Osteoblast (primary cell): ENCODE measurements at places on chromosomes 12 and 14. TPM values are rescaled to one million over a fixed set of nuclear protein-coding genes. Genes with fewer than 3 reads are reported as not detected.
A peak's percentile ranks its signal among the peaks of the same experiment; 100 is the strongest.

- H3K27me3 ChIP-seq: no peaks in the 10 kb centered on the region
- H3K4me1 ChIP-seq: peaks cover 62% of the 10 kb centered on the region
- H3K36me3 ChIP-seq: no peaks in the 10 kb centered on the region
- no peak for DNase-seq
- H3K27ac ChIP-seq: peak overlapping the region; percentile 74
Measured at GRCh38 chr14:69615121-69615495, 3.7 kb downstream of the SUSD6 start.

- no peak overlapping the region for H3K4me3 ChIP-seq
- no peaks in the 10 kb centered on the region for H3K36me3 ChIP-seq
- no peaks in the 10 kb centered on the region for H3K27me3 ChIP-seq
- DNase-seq: no peak
- H3K27ac ChIP-seq: no peak overlapping the region
Measured at GRCh38 chr12:80894179-80894578, 43.6 kb downstream of the LIN7A start.

GRCh38 chr12:96448300-96448699 is 41.1 kb upstream of the CFAP54 start:
- no peaks in the 10 kb centered on the region for H3K27me3 ChIP-seq
- no peak overlapping the region for H3K4me3 ChIP-seq
- peaks cover 29% of the 10 kb centered on the region for H3K4me1 ChIP-seq
- H3K36me3 ChIP-seq: no peaks in the 10 kb centered on the region
- DNase-seq: peak; percentile 36

DNA sequence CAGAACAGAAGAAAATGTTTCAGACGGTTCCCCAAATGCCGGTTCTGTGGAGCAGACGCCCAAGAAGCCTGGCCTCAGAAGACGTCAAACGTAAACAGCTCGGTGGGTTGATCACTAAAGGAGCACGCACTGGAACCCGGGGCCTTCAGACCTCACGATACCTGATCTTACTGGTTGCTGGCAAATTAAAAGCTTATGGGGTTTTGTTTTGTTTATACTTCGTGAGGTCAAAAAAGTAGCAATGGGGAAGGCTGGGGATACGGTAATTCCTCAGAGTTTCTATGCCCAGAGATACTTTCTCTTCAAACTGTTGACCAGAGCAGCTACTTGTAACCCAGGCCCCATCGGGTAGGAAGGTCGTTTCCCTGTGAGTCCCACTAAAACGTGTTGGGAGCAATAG is 1.7 kb downstream of the CDKN1B start:
- peak overlapping the region; percentile 97 for H3K27ac ChIP-seq
- H3K36me3 ChIP-seq: peaks cover 25% of the 10 kb centered on the region
- H3K27me3 ChIP-seq: no peaks in the 10 kb centered on the region
- DNase-seq: no peak

- H3K27me3 ChIP-seq: no peaks in the 10 kb centered on the region
- H3K4me1 ChIP-seq: peaks cover 33% of the 10 kb centered on the region
- H3K36me3 ChIP-seq: peaks cover 13% of the 10 kb centered on the region
- DNase-seq: no peak
- H3K4me3 ChIP-seq: no peak overlapping the region
- peak overlapping the region; percentile 50 for H3K27ac ChIP-seq
Measured at GRCh38 chr14:51666070-51666469, 14.4 kb downstream of the FRMD6 start.

- peaks cover 48% of the 10 kb centered on the region for H3K4me1 ChIP-seq
- peak overlapping the region; percentile 95 for H3K4me3 ChIP-seq
- H3K27ac ChIP-seq: peak overlapping the region; percentile 95
- DNase-seq: peak; percentile 84
- H3K27me3 ChIP-seq: no peaks in the 10 kb centered on the region
Measured at GRCh38 chr12:6536894-6537579, 2.7 kb downstream of the GAPDH start.

GRCh38 chr12:3987571-3987970 is 114.4 kb upstream of the PARP11 start:
- H3K27ac ChIP-seq: no peak overlapping the region
- H3K4me1 ChIP-seq: no peaks in the 10 kb centered on the region
- H3K27me3 ChIP-seq: peaks cover 7% of the 10 kb centered on the region
- H3K36me3 ChIP-seq: no peaks in the 10 kb centered on the region

DNA sequence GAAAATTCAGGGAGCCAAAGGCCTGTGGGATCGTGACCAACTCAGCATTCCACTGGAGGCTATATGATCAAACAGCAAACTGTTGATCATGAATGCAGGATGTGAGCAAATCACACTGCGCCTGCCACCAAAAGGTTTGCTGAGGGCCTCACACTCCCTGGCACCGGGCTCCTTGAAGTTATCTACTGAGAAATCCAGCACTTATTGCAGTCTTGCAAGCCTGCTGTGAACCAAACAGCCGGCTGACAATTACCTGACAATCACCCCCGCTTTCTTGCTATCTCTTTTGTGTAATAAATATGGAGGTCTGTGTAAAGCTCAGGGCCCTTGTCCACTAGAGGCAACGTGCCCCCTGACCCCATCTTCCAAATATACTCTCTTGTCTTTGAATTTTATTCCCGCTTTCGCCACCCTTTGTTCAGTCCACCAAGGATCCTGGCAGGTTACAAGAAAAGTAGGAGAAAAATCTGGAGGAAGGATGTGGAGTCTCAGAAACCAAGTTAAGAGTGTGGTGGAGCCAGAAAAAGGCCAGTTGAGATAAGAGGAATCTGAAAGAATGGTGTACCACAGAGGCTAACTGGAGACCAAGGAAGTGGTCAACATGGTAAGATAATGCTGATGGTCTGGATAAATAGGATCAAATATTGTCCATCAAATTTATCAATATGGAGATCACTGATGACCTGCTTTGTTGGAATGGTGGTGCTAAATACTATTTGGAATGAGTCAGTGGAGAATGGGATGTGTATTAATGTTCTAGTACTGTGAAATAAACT is 229.2 kb downstream of the ALX1 start:
- H3K27ac ChIP-seq: no peak overlapping the region
- H3K4me3 ChIP-seq: no peak overlapping the region
- H3K27me3 ChIP-seq: no peaks in the 10 kb centered on the region

DNA sequence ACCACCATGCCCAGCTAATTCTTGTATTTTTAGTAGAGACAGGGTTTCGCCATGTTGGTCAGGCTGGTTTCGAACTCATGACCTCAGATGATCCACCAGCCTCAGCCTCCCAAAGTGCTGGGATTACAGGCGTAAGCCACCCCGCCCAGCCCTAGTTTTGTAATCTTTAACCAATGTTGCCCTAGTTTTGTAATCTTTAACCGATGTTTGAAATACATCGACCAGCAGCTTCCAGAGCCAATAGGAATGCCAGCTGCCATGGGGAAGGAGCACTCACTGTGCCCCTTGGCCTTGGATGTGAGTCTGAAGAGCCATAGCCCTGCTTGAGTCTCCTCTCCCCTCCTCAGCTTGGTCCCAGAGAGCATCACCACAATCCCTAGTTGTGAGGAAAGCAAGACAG is 209.3 kb upstream of the RGS6 start:
- H3K27me3 ChIP-seq: no peaks in the 10 kb centered on the region
- H3K4me1 ChIP-seq: peaks cover 33% of the 10 kb centered on the region
- H3K36me3 ChIP-seq: peaks cover 57% of the 10 kb centered on the region
- H3K4me3 ChIP-seq: no peak overlapping the region

DNA sequence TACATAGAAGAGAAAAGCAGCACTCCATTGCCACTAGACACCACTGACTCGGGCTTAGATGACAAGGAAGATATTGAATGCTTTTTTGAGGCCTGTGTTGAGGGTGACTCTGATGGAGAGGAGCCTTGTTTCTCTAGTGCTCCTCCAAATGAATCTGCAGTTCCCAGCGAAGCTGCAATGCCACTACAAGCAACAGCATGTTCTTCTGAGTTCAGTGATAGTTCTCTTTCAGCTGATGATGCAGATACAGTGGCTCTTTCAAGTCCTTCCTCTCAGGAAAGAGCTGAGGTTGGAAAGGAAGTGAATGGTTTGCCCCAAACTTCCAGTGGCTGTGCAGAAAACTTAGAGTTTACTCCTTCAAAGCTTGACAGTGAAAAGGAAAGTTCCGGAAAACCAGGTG is 114.5 kb upstream of the NPAS3 start:
- no peak overlapping the region for H3K4me3 ChIP-seq
- no peak for DNase-seq
- no peaks in the 10 kb centered on the region for H3K36me3 ChIP-seq
- H3K27ac ChIP-seq: no peak overlapping the region
- H3K27me3 ChIP-seq: no peaks in the 10 kb centered on the region

DNA sequence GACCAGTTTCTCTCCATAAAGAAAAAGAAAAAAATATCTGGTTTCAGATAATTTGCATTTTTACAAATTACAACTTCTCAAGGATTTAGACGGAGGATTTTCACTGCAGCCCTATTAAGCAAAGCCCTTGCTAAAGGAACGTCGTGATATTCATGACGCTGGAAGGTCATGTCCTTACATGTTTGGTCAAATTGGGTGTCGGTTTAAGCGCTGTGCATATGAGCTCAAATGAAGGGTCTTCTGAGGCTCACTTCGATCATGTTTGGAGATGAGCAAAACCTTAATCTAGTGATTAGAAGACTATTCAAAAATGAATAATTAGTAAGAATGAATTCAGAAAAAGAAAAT is 67.3 kb upstream of the USP15 start:
- no peak for DNase-seq
- no peaks in the 10 kb centered on the region for H3K36me3 ChIP-seq
- H3K27ac ChIP-seq: no peak overlapping the region
- H3K27me3 ChIP-seq: peaks cover 43% of the 10 kb centered on the region
- peaks cover 14% of the 10 kb centered on the region for H3K4me1 ChIP-seq

- H3K4me1 ChIP-seq: no peaks in the 10 kb centered on the region
- DNase-seq: no peak
- H3K27ac ChIP-seq: no peak overlapping the region
- no peak overlapping the region for H3K4me3 ChIP-seq
Measured at GRCh38 chr14:60242429-60242828, 6.6 kb upstream of the PPM1A start.

GRCh38 chr12:120688527-120689071 is 1.6 kb downstream of the MLEC start:
- DNase-seq: no peak
- peaks cover 28% of the 10 kb centered on the region for H3K4me1 ChIP-seq
- peak overlapping the region; percentile 97 for H3K27ac ChIP-seq
- H3K36me3 ChIP-seq: no peaks in the 10 kb centered on the region
- H3K27me3 ChIP-seq: no peaks in the 10 kb centered on the region

GRCh38 chr12:2306012-2306411 is 253.2 kb downstream of the CACNA1C start:
- H3K27ac ChIP-seq: no peak overlapping the region
- H3K36me3 ChIP-seq: no peaks in the 10 kb centered on the region
- no peak for DNase-seq
- H3K4me1 ChIP-seq: peaks cover 23% of the 10 kb centered on the region

GRCh38 chr12:46384451-46385309 is 12.1 kb upstream of the SLC38A2 start:
- no peaks in the 10 kb centered on the region for H3K27me3 ChIP-seq
- no peak for DNase-seq
- H3K36me3 ChIP-seq: no peaks in the 10 kb centered on the region
- H3K4me3 ChIP-seq: peak overlapping the region; percentile 77
- H3K4me1 ChIP-seq: peaks cover 65% of the 10 kb centered on the region
- H3K27ac ChIP-seq: peak overlapping the region; percentile 98

GRCh38 chr12:42166501-42166900 is 21.8 kb upstream of the GXYLT1 start:
- H3K36me3 ChIP-seq: peaks cover 13% of the 10 kb centered on the region
- peak overlapping the region; percentile 51 for H3K27ac ChIP-seq
- H3K4me3 ChIP-seq: no peak overlapping the region
- no peaks in the 10 kb centered on the region for H3K27me3 ChIP-seq
- H3K4me1 ChIP-seq: peaks cover 28% of the 10 kb centered on the region
- peak; percentile 58 for DNase-seq

GRCh38 chr14:41607304-41607775 is 664 bp downstream of the LRFN5 start:
- peak overlapping the region; percentile 64 for H3K4me3 ChIP-seq
- no peaks in the 10 kb centered on the region for H3K36me3 ChIP-seq
- peaks cover 54% of the 10 kb centered on the region for H3K27me3 ChIP-seq
- DNase-seq: peak; percentile 68
- H3K4me1 ChIP-seq: peaks cover 2% of the 10 kb centered on the region

DNA sequence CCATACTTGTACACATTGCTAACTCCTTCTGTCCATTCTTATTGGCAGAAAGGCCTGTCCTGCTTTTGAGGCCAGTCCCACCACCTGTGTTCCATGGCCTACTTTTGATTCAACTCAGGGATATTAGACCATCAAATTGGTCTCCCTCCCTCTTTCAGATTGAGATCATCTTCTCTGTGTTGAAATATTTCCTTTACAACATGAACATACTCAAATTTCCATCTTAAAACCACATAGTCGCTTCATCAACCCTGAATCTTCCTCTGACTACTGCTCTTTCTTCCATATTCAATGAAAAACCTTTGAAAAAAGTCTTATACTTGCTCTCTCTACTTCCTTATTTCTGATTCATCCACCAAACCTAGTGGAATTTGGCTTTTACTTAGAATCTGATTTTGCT is 34.9 kb downstream of the TRMT5 start:
- no peaks in the 10 kb centered on the region for H3K36me3 ChIP-seq
- H3K27me3 ChIP-seq: no peaks in the 10 kb centered on the region
- H3K4me3 ChIP-seq: no peak overlapping the region
- no peak for DNase-seq
- peak overlapping the region; percentile 25 for H3K27ac ChIP-seq
- peaks cover 15% of the 10 kb centered on the region for H3K4me1 ChIP-seq

DNA sequence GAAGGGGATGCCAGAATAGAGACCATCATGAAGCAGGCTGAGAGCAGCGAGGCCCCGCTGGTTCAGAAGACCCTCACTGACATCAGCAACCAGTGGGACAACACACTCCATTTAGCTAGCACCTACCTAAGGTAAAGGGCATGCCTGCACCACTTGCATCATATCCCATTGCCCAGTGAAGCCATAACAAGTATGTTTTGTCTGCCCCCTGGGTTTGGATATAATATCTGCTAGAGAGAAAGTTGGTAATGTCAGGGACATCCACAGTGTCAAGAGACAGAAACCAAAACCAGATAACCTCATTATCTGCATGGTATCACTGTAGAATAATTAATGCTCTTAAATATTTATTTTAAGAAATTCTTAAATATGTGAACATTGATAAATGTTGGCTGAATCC is 173.8 kb downstream of the SYNE2 start:
- no peak overlapping the region for H3K4me3 ChIP-seq
- H3K27me3 ChIP-seq: no peaks in the 10 kb centered on the region
- no peaks in the 10 kb centered on the region for H3K36me3 ChIP-seq
- H3K27ac ChIP-seq: no peak overlapping the region

The KRT79 gene
- total RNA-seq: not detected in 2 replicates

The PRR4 gene
- 2.7 and 2.9 TPM in 2 replicates for total RNA-seq

The KCNK10 gene
- total RNA-seq: under 0.01 TPM in 2 replicates

The TMPRSS12 gene
- total RNA-seq: not detected in 2 replicates

The SMOC1 gene
- 25.7 and 34.8 TPM in 2 replicates for total RNA-seq

The DIO2 gene
- total RNA-seq: 0.29 and 1.1 TPM in 2 replicates

The FNTB gene
- total RNA-seq: 12.7 and 18.9 TPM in 2 replicates

The ING4 gene
- total RNA-seq: 46.9 and 53.6 TPM in 2 replicates

The SPX gene
- total RNA-seq: 1.2 and 2.9 TPM in 2 replicates

The ASCL4 gene
- not detected in 2 replicates for total RNA-seq

The UBC gene
- total RNA-seq: 1,904 and 1,975 TPM in 2 replicates

The IRAK3 gene
- total RNA-seq: 3.6 and 4.4 TPM in 2 replicates

The PTPRR gene
- under 0.01 TPM in 1 of 2 replicates, not detected in the other for total RNA-seq

The GLT8D2 gene
- 52.5 and 62.2 TPM in 2 replicates for total RNA-seq
